ENCODE measurements at places on chromosomes 4 and X.

- DNase-seq, result no peak
These were observed 202.7 kb downstream of the BANK1 start for GRCh38 chr4:101993002-101993841.

DNA sequence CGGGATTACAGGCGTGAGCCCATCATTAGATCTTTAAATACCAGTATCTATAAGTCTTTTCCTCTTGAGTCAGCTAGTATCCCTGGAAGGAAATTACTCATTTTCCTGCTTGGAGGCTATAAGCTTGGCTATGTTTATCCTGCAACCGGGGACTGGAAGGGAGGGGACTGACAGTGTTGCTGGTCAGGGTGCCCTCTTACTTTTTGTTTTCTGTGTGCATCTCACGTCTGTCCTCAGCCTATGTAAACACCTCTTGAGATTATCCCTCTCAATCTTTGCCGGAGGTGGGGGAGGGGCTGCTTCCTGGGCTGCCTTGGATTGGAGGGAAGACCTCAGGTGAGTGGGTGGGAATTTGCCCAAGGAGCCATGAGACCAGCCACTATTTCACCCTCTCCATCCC is 37.0 kb downstream of the HTT start:
- peak; percentile 18 for DNase-seq

GRCh38 chr4:81632581-81633299 is 161.0 kb upstream of the RASGEF1B start:
- no peak for DNase-seq

DNA sequence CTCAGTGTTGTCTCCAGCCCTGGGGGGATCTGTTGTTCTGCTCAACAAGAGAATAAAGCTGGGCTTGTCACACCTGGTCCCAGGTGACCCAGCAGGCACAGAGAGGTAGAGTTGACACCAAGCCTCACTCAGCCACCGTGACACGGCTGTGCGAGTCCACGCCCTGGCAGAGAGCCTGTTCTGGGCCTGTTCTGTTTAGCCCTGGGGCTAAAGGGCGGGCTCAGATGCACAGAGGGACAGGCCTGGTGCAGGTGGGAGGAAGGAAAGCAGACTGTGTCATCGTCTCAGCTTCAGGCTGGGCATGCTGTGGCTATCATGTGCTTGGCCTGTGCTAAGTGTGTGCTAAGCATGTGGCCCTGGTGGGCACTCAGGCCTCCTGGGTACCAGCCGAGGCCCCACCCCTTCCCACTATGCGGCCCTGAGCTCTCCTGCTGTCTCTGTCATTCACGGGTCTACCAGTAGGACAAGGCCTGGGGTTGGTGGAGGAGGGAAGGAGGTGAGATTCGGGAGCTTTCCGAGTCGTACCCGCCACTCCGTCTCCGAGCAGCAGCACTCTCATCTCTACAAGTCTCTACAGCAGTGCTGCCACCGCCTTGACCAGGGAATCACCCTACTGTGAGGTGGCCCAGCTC is 10.8 kb downstream of the WFS1 start:
- no peak for DNase-seq

DNA sequence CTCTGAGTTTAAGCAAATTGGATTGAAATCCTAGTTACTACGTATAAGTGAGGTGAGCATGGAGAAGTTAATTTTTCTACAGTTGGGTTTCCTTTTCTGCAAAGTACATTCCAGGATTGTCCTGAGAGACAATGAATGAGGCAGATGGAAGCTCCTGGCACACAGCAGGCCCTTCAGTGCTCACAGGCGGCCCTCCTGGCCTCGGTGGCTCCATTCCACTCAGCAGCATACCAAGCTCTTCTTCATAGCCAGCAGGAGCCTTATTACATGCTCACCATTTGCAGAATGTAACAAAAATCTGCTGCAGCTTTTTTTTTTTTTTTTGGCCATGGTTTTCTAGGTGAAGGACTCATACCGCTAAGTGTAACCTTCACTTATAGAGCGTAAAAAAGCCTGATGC is 113.2 kb upstream of the FAM9B start:
- DNase-seq, result no peak

DNA sequence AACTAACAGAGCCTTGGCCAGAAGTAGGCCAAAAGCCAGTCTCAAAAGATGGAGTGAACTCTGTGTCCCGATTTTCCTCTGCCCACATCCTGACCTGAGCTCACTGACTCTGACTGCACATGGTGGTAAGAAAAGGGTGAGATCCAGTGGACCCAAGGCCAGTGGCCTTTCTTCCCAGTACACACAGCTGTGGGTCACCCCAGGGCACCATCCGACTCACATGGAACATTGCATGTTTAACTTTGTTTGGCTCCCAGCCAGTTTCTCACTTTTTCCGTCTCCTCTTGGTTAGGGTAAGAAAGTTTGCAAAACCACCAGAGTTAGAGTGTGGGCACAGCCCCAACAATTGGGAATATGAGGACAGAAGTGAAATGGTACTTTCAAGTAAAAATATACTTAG is 69.8 kb downstream of the GAB1 start:
- no peak for DNase-seq

- DNase-seq, result no peak
These were observed 528.2 kb upstream of the FAT1 start for GRCh38 chr4:187251896-187252295.

DNA sequence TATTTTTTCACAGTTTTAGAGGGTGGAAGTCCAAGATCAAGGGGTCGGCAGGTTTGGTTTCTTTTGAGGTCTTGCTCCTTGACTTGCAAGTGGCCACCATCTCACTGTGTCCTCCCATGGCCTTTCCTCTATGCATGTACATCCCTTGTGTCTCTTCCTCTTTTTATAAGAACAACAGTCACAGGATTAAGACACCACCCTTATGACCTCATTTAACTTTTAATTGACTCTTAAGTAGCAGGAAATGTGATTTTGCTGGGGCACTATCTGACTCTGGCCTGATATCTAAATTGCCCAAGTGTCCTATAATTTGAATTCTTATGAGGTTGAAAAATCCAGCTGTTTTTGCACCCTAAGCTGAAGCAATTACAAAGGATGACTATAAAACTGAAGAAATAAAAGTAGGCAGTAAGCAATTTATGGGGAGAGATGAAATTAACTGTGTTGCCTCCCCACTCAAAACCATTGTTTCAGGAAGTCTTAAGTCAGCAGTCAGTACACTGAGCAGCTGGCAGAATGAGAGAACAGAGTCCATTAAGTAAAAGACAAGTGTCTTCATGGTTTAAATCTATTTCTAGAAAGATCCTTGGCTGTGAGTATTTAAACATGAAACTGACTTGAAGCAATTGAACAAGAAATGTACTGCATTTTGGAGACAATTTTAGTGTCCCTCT is 601.3 kb downstream of the SPRY1 start:
- DNase-seq, result no peak

DNA sequence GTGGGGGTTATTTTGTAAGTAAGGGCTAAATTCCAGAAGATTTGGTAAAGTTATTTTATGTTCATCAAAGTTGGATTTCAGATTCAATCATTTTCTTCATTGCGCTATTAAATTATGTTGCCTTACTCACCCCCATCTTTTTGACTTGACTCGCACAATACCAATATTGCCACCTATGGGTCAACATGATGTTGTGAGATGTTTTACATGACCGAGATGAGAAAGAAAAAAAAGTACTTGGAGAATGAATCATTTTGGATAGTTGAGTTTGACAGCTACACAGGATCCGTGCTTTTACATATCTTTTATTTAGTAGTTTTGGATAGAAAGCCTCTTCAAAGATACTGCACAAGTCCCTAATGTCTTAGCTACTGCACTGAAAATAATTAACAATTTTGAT is 224.2 kb upstream of the EMCN start:
- no peak for DNase-seq

- DNase-seq, result no peak
These were observed 253.0 kb downstream of the TECRL start for GRCh38 chr4:64156253-64156652.

DNA sequence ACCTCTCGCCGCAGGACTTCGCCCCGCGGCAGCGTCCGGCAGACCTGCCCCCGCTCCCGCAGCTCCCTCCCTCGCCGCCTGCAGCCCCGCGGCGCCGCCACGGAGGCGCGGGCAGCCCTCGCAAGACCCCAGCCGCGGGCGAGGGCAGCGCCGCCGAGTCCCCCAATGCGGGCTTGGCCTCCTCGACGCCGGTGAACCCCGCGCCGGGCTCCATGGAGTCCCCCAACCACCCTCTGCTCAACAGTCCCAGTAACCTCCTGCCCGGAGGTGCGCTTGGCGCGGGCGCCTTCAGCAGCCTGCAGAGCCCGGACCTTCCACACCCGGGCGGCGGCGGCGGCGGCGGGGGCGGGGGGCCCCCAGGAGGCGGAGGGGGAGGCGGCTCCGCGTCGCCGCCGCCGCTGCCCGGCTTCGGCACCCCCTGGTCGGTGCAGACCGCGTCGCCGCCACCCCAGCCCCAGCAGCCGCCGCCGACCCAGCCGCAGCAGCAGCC is 1.2 kb downstream of the CPEB2 start:
- no peak for DNase-seq

- DNase-seq, result no peak
These were observed 87.0 kb upstream of the SCOC start for GRCh38 chr4:140286456-140286855.

- DNase-seq, result no peak
These were observed 26.0 kb downstream of the FHDC1 start for GRCh38 chr4:152962150-152962549.

DNA sequence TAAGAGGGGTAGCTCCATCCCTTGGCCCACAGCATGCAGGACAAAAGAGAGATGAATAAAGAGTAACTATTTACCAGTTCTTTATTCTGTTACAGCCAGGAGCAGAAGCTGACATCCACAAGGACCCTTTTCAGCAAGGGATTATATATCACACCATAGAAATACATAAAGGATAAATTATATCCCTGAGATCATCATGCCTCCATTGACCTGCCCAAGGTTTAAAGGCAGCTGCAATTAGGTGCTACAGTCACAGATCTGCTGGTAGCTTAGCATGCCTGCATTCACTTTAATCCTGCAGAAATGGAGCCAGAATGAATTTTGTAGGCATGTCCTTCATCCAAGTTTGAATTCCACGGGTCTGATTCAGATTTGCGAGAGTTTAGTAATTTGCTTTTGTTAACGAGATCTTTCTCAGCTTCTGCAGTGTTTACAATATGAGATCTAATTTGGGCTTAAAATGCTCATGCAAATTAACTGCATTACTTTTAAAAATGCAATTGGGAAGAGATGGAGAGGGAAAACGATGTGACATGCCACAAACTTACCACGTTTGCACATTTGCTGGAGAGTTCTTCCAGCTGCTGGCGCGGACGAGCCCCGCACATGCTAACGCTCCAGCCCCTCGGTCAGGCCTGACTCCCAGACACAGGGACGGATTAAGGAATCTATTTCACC is 327.0 kb upstream of the NOCT start:
- DNase-seq, result no peak

DNA sequence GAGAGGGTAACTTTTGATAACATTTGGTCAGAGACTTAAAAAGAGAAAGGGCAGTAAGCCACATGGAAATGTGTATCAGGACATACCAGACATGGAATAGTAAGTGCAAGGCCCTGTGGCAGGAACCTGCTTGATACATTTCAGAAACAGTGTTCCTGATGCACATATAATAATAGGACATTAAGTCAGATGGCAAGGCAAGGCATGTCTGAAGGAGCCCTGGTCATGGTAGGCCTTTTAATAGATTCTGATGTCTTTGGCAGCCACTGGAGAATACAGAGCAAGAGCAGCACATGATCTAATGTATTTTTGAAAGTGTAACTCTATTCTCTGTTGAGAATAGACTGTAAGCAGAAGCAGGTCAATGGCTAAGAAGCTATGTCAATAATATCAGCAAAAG is 279.7 kb downstream of the CAMK2D start:
- DNase-seq, result no peak

- DNase-seq, result no peak
These were observed 340.8 kb downstream of the ADGRL3 start for GRCh38 chr4:61540944-61541343.

- no peak for DNase-seq
These were observed 245.8 kb downstream of the ADAMTS3 start for GRCh38 chr4:72323227-72323626.

- DNase-seq, result no peak
These were observed 24.1 kb upstream of the COQ2 start for GRCh38 chr4:83308672-83309071.

DNA sequence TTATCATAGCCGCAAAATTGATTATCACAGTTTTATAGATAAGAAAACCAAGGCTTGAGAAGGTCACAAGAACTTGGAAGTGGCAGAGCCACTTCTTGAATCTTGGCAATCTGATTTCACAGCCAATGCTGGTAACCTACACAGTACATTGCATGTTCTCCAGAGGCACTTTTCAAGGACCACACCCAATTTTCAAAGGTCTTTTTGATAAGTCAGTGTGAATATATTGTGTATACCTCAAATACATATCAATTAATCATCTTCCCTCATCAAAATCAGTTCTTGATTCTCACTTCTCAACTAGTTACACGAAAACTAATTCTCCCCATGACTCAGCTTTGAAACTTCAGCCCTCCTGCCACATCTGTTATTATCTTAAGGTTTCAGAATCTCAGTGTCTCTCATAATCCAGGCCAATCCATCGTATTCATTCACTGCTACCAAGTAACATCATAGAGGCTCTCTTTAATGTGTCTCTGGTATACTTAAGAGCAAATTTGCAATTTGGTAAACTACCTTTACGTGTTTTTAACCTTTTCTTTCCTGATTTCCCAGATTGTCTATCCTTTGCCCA is 16.8 kb downstream of the CAMK2D start:
- no peak for DNase-seq

All from endothelial cell (in vitro differentiated cells).